Fibroblast of skin of abdomen (primary cell): ENCODE measurements at places on chromosomes 13 and 19.

- peak; percentile 75 for DNase-seq
Measured at GRCh38 chr13:112657850-112658445, 31.9 kb upstream of the ATP11A start.

DNA sequence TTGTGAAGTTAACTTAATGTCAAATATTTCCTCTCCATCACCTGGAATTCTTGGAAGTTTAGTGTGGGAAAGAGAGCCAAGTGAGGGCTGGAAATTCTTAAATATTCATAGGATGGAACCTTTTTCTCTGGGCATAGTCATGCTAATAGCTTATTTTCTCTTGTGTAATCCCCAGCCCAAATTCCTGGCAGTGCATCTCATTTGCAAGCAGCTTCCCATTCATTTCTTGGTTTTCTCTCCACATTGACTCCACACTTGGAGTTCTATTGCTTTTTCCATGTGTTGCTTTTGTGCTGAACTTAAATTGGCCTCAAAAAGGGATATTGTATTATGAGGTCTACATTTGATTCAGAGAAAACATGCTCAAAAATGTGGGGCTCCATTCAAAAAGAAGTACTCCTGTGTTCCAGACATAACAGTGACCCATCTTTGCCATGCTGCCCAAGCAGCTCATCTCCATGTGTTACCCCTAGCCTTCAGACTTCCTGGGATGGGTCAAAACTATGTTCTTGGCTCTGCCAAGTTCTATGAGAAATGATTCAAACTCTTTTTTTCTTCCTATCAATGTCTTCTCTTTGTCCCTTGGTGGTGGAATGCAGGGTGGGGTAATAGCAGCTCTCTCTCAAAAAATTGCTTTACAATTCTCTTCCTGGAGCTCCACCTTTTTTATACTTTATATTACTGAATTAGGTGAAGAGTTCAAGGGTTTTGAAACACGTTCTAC, 2471.5 kb downstream of the PCDH9 start:
- DNase-seq, result peak; percentile 16

GRCh38 chr19:11699931-11700794, 38.6 kb downstream of the ZNF823 start:
- peak; percentile 13 for DNase-seq

GRCh38 chr19:16070366-16070990, 5.8 kb upstream of the TPM4 start:
- DNase-seq, result no peak

DNA sequence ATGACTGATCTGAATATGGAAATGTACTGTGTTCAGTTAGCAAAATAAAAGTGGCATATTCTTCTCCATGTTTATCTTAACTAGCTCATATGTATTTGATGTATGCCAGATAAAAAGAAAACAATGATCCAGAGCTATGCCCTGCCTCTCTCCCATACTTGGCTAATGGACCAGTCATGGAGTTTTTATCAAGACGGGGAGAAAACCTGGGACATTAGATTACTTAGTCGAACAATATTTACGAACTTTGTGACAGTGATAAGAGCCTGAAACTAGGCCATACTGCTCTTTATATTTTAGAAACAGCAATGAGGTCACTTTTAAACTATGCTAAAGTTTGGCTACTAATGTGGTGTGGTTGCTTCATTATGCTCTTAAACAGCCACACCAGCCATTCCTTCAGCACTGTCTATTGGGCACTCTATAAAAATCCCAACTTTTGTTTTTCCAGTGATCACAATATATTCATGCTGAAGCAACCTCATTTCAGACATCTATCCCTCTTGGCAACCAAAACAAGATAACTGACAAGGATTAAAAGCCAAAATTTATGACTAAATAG, 265.0 kb downstream of the FGF14 start:
- no peak for DNase-seq

DNA sequence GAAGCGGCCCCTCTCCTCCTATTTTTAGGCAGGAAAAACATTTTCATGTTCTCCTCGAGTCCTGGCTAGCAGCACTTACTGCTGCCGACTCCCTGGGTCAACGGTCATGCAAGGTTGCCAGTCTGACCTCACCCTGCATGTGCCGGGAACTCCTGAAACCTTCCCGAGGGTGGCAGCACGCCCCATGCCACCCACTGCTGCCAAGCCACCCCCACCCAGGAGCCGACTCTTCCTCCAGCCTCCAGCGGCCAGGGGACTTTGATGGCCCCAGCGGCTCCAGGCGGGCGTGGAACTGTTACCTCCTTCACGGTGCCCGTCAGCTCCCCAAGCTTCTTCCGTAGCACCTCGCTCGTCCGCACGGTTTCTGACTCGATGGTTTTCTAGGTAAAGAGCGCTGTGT, 8.7 kb downstream of the TIMM44 start:
- no peak for DNase-seq

- DNase-seq, result peak; percentile 64
Measured at GRCh38 chr13:36395280-36395679, 37.0 kb upstream of the CCNA1 start.

- no peak for DNase-seq
Measured at GRCh38 chr19:8629996-8630683, at the start of gene NFILZ. Gene NFILZ, plus strand, starts transcription at chr19:8630633. Its CDS starts 46,133 bp downstream, at chr19:8676766.

- no peak for DNase-seq
Measured at GRCh38 chr13:75481176-75482069, 546 bp downstream of the TBC1D4 start.
